ENCODE measurements at places on chromosomes 13 and 19. TPM values are rescaled to one million over a fixed set of nuclear protein-coding genes. Genes with fewer than 3 reads are reported as not detected.
A peak's percentile ranks its signal among the peaks of the same experiment; 100 is the strongest.

DNA sequence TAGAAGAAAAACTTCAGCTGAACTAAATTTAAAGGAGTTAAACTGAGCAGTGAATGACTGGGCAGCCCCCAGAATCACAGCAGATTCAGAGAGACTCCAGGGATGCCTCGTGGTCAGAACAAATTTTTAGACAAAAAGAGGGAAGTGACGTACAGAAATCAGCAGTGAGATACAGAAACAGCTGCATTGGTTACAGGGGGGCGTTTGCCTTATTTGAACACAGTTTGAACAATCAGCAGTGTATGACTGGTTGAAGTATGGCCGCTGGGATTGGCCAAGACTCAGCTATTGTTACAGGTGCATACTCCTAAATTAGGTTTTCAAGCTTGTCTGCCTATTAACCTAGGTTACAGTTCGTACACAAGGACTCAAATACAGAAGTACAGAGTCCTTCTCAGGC, 2.2 kb upstream of the SPRYD7 start:
- DNase-seq = no peak

DNA sequence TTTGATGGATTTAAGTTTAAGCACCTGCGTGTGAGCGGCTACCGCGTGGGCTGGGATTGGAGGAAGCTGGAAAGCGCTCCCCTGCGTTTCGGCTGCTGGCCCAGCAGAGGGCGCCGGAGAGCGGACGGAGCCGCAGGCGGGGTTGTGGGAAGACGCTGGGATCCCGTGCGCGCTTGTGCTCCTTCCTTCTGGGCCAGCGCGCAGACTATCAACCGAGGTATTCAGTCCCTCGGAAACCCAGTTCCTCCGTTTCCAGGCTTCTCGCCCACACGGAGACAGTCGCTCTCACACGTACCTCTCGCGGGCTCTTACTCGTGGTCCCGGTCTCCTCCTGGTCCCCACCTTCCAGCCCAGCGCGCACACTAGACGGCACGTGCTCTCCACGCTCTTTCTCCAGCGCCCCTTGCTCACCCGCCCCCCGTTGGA, 28.8 kb downstream of the EPN1 start:
- peak; percentile 10 for DNase-seq

GRCh38 chr19:15422296-15423075, 3.7 kb upstream of the AKAP8L start:
- DNase-seq = no peak

Gene C19orf18
- not detected for total RNA-seq

GRCh38 chr13:21800837-21801616, 130.2 kb downstream of the FGF9 start:
- no peak for DNase-seq

- no peak for DNase-seq
Observed at GRCh38 chr13:35378939-35379338, 97.5 kb downstream of the MAB21L1 start.

Gene SLC44A2
- 193 TPM for total RNA-seq

GRCh38 chr13:31166591-31166990, 4.9 kb upstream of the HSPH1 start:
- DNase-seq = no peak

Gene ZNF266
- total RNA-seq = 38.4 TPM

Gene AP1M2
- total RNA-seq = not detected

GRCh38 chr19:19997656-19998268, 41.5 kb downstream of the ZNF682 start:
- DNase-seq = no peak

Gene THSD8
- not detected for total RNA-seq

DNA sequence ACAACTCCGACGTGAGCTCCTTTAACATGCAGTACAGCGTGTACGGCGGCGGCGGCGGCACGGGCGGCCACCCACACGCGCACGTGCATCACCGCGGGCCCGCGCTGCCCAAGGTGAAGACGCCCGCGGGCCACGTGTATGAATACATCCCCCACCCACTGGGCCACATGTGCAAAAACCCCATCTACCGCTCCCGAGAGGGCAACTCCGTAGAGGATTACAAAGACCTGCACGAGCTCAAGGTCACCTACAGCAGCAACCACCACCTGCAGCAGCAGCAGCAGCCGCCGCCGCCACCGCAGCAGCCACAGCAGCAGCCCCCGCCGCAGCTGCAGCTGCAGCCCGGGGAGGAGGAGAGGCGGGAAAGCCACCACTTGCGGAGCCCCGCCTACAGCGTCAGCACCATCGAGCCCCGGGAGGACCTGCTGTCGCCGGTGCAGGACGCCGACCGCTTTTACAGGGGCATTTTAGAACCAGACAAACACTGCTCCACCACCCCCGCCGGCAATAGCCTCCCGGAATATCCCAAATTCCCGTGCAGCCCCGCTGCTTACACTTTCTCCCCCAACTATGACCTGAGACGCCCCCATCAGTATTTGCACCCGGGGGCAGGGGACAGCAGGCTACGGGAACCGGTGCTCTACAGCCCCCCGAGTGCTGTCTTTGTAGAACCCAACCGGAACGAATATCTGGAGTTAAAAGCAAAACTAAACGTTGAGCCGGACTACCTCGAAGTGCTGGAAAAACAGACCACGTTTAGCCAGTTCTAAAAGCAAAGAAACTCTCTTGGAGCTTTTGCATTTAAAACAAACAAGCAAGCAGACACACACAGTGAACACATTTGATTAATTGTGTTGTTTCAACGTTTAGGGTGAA, 6.6 kb downstream of the SLITRK5 start:
- no peak for DNase-seq

DNA sequence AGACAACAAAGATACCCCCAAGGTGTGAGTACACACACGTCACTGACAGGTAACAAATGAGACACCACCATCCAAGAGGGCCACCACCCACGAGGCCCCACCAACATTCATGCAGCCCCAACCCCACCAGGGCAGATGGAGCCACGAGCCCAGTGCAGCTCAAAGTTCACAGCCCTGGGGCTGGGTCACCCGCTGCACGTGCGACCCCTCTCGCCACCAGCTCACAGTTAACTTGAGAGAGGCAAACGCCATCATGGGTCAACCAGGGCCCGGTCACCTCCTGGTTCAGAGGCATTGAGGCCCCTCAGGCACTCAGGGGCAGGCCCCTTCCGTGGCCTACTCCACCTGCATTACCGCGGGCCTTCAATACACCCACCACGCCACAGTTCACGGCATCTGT, 49.8 kb downstream of the EPS15L1 start:
- DNase-seq = no peak

- DNase-seq = no peak
Observed at GRCh38 chr13:57631596-57632275, at the start of gene PCDH17. Gene PCDH17, plus strand, starts transcription at chr13:57631744. Its CDS starts 803 bp downstream, at chr13:57632547.

- DNase-seq = no peak
Observed at GRCh38 chr13:105952233-105952972, 583.1 kb downstream of the EFNB2 start.

GRCh38 chr13:44649104-44649428, 72.9 kb upstream of the TSC22D1 start:
- DNase-seq = no peak

DNA sequence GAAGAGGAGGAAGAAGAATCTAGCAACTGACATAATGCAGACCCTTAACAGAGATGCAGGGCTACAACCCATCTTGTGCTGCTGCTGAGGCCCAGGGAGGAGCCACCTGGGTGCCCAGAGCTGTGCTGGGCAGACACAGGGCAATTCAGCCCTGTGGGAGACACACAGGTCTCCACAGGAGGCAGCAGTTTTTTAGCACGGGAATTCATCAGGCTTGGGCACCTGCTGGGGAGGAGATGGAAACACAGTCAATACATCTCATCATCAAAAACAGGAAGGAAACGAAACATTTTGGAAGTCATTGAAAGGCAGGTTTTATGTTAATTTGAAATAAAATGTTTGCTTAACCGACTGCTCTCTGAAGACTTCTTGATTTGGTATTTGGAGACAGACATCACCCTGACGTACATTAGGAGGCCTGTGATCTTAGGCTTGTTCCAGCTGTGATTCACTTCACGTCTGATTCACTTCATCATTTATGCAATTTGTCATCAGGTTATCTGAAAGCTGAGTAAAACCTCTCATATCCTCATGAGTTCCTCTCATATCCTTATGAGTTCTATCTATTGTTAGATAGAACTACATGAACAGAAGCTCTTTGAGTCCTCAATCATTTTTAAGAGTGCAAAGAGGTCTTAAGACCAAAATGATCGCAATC, 77.4 kb downstream of the CYSLTR2 start:
- DNase-seq = no peak

- DNase-seq = no peak
Observed at GRCh38 chr13:100235311-100235901, 146.5 kb downstream of the PCCA start.

- DNase-seq = no peak
Observed at GRCh38 chr13:106859533-106859904, 291.6 kb upstream of the ARGLU1 start.

Gene SLC10A2
- not detected for total RNA-seq

Gene C19orf53
- 290 TPM for total RNA-seq

DNA sequence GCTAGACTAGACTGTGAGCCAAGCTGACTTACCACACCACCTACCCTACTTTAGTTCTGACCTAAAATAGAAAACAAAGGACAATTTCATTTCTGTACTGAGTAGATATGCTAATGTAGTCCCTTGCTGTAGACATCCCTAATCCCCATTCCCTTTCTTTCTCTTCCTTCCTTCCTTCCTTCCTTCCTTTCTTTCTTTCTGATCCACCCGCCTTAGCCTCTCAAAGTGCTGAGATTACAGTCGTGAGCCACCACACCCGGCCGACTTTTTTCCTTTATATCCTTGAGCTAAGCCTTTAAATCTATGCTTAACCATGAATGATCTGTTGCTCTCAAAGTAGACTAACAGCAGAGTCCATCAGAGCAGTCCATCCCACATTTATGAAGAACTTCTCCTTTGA, 465.0 kb downstream of the SLITRK6 start:
- no peak for DNase-seq

Gene PHF11
- total RNA-seq = 42.0 TPM

GRCh38 chr19:5340637-5341447, at the start of gene PTPRS:
Gene PTPRS, minus strand, starts transcription at chr19:5340812. Its CDS starts 54,672 bp downstream, at chr19:5286140.
- DNase-seq = peak; percentile 38

GRCh38 chr19:13959962-13960862, 7.9 kb downstream of the DCAF15 start:
- DNase-seq = no peak

Gene ESD
- 132 TPM for total RNA-seq

DNA sequence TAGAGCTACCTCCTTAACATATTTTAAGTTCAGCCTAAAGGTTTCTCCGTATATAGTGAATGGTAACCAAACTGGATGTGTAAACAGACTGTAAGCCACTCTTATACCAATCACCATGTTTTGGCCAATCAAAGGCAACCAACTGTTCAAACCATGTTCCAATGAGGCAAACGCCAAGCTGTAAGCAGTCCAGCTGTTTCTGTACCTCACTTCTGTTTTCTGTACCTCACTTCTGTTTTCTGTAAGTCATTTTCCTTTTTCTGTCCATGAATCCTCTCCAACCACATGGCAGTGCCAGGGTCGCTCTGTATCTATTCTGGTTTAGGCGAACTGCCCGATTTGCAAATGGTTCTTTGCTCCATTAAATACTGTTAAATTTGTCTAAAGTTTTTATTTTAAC, 24.4 kb downstream of the COMMD6 start:
- no peak for DNase-seq

DNA sequence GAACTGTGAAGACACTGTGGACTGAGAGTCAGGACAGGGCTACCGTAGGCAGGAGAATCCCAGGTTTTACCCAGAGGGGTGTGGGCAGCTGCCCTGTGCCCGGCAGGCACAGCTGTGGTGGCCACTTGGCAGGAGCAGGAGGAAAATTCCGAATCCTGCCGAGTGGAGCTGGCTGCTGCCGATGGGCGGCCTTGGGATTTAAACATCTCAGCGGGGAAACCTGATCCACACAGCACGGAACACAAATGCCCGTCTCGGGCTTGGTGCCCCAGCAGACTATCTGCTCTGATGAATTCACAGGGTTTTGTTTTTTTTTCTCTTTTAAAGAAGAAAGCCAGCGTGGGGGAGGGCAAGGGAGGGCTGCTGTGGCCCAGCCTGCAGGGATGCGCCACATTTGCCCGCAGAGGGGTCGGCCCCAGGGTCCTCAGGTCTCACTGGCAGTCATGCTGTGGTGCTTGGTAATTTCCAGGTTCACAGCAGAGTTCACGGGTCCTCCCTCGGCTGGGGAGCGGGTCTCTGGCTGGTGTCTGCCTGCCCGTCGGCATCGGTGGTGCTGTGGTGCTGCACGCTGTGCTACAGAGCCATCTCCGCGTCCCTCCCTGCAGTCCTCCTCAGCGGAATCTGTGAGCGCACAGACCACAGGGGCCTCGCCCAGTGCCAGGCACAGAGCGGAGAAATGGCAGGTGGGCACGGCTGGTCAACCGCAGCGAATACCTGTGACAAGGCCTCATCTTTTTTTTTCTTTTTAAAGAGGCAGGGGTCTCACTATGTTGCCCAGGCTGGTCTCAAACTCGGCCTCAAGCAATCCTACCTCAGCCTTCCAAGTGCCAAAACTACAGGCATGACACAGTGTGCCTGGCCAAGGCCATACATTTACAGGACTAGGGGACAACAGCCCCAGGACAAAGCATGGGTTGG, 28.1 kb downstream of the MPND start:
- DNase-seq = no peak

Gene OR10H2
- not detected for total RNA-seq

- DNase-seq = no peak
Observed at GRCh38 chr13:67048084-67048820, 181.9 kb downstream of the PCDH9 start.

DNA sequence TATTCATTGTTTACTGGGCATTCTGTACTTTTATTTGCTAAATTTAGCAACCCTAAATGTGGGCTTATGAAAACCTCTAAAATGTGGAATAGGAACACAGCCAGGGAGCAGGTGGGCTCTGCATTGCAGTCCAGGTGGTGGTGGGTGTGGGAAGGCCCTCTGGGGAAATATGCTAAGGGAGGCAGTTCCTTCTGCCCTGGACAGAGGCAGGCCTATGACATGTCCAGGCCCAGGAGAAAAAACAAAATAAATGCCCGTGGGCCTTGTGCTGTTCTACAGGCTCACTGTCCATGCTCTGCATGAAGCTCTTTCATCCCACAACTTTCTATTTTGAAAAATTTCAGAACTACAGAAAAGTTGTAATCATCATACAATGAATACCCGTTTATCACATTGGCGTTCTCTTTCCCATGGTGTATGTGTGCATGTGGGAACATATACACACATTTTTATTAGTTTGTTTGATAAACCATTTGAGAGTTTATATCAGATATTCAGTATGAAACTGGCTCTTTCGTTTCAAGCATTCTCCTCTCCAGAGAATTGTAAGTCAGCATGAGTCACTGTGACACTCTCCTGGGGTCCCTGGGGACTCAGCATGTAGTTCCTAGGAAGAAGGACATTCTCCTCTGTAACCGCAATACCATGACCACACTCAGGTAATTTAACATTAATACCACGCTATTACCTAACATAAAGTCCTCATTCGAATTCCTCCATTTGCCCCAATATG, 505.3 kb downstream of the COG6 start:
- DNase-seq = no peak

Gene SLC6A16
- total RNA-seq = 4.6 TPM

GRCh38 chr19:49103331-49104085, 10.7 kb upstream of the LIN7B start:
- no peak for DNase-seq

Gene COX6B2
- total RNA-seq = not detected

GRCh38 chr13:31890946-31891345, 140.6 kb upstream of the FRY start:
- no peak for DNase-seq

- peak; percentile 44 for DNase-seq
Observed at GRCh38 chr19:37999309-38000213, 92.6 kb downstream of the SIPA1L3 start.

- DNase-seq = peak; percentile 83
Observed at GRCh38 chr13:30341815-30342570, 34.6 kb upstream of the KATNAL1 start.

GRCh38 chr13:42544246-42544926, 29.6 kb upstream of the TNFSF11 start:
- no peak for DNase-seq

Gene GRIK5
- 12.0 TPM for total RNA-seq
